ENCODE measurements at places on chromosomes 16 and 17.

GRCh38 chr17:37714897-37715296 is 30.0 kb downstream of the HNF1B start:
- DNase-seq: no peak

DNA sequence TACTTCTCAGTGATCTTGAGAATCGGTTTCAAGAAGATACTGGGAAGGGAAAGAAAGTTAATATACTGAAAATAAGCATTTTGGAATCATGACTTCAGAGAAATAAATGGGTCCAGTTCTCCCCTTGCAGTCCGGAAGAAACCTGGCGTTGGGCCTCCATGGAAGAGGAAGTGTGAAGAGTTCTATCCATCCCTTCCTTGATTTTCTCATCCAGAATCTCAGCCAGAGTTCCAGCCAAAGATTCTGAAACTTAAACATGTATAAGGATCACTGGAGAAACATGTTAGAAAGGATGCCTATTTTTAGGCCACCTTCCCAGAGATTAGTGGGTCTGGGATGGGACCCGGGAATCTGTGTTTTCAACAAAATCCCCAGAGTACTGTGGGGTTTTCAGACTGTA is 8.7 kb upstream of the GAS7 start:
- DNase-seq: no peak

DNA sequence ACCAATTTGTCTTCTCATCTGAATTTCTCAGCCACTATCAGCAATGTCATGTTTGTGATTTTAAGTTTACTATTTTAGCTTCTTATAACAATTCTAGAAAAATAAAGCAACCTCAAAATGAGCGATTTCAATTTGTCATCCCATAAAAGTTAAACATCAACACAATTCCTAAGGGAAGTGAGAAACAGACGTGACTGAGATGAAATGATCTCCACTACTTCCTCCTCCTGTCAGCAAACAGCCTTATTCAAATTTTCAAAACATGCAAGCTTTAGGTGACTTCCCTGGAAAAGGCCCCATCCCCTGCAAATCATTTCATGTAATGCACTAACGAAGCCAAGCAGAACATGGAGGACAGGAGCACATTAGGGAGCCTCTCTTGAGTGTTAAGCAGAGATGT is 64.9 kb downstream of the ZNF652 start:
- no peak for DNase-seq

DNA sequence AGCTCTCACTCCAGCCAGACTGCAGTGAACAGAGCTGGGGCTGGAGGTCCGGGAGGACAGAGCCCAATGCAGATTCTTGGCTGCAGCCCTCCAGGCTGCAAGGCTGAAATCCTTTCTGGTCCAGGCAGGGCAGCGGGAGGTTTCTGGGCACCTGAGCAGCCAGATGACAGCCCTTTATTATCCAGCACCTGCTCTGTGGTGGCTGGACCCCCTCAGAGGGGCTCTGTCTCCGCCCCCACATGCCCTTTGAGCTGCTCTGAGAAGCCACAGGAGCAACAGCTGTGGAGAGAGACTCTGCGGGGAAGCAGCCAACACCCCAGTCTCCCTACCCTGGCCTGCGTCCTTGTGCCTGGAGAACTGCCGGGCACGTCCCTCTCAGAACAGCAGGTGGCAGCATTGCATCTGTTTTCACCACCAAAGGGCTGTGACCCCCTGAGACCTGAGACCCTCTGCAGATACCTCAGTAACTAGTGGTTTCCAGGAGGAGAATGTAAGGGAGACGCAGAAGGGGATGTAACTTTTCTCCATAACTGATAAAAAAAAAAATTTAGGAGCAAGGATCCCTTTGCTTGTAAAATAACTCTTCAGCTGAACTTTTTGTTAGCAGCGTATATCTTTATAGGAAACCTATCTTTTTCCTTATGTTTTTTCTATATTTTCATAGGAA is 3.7 kb upstream of the CNP start:
- DNase-seq: peak; percentile 59
